Hematopoietic multipotent progenitor cell (in vitro differentiated cells): ENCODE measurements at places on chromosomes 13 and 19.
A peak's percentile ranks its signal among the peaks of the same experiment; 100 is the strongest.

DNA sequence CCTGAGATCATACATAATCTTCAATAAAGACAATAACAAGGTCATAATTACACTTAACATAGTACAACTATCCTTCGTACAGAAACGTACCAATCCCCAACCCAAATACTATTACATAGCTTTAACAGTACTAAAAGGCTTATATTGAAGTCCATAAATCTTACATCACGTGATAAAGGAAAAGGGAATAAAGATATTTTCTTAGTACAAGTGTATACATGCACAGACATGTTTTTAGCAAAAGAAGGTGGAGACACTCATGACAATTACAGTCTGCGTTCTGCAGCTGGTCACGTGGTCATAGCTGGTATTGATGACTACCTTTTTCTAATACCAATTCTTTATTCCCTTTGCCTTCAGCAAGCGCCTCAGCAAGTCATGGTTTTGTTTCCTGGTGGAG is 464.5 kb upstream of the SLITRK5 start:
- DNase-seq = no peak

- no peak for DNase-seq
These were observed 47.9 kb downstream of the ACTN4 start for GRCh38 chr19:38695317-38695683.

DNA sequence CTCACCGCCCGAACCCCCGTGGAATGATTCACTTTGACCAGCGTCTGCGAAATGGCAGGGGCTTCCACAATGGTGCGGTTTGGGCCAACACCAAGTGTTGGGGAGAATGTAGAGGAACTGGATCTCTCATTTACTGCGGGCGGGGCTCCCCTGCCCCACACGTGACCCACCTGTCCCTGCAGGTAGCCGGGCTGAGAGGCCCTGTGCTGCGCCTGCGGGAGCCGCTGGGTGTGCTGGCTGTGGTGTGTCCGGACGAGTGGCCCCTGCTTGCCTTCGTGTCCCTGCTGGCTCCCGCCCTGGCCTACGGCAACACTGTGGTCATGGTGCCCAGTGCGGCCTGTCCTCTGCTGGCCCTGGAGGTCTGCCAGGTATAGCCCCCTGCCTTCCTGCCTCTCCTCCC is 5.8 kb upstream of the FLT3LG start:
- no peak for DNase-seq

- DNase-seq = no peak
These were observed 14.3 kb downstream of the MAP2K2 start for GRCh38 chr19:4109626-4109945.

DNA sequence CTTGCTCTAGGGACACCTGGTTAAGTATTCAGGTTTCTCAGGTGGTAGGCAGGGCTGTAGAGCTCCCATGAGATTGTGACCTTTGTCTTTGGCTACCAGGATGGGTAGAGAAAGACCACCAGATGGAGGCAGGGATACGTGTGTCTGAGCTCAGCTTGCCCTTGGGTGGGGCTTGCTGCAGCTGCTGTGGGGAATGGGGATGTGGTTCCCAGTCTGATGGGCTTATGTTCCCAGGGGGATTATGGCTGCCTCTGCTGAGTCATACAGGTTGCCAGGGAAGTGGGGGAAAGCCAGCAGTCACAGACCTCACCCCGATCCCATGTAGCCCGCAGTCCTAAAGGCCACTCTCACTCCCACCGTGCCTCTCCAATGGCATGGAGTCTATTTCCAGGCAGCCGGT is 659.9 kb upstream of the KLF12 start:
- no peak for DNase-seq

GRCh38 chr13:101218484-101218883 is 197.8 kb downstream of the NALCN start:
- no peak for DNase-seq

- DNase-seq = no peak
These were observed 42.3 kb upstream of the TSHZ3 start for GRCh38 chr19:31391518-31391917.

- no peak for DNase-seq
These were observed 25.9 kb downstream of the ARHGAP35 start for GRCh38 chr19:46886546-46887239.

GRCh38 chr19:6568010-6568526 is 22.9 kb downstream of the CD70 start:
- no peak for DNase-seq

- DNase-seq = no peak
These were observed 574.1 kb downstream of the LMO7 start for GRCh38 chr13:76210262-76210661.

- no peak for DNase-seq
These were observed 292.1 kb downstream of the DNAJC15 start for GRCh38 chr13:43315522-43315921.

DNA sequence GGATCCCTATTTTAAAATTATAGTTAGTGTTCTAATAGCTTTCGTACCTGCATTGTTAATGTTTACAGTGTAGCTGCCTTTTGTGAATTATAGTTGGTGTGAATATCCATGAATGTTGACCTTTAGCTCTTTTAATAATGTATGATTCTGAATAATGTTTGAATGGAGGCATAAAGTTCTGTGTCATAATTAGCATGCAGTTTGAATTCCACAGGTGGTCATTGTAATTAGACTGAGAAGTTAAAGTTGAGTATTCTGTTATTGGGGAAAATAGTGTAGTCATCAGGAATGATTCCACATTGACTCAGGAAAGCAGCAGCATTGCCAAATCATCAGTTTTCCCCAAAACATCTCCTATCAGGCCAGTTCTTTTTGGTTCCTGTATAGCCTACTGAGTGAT is 12.1 kb downstream of the GPR18 start:
- DNase-seq = no peak

DNA sequence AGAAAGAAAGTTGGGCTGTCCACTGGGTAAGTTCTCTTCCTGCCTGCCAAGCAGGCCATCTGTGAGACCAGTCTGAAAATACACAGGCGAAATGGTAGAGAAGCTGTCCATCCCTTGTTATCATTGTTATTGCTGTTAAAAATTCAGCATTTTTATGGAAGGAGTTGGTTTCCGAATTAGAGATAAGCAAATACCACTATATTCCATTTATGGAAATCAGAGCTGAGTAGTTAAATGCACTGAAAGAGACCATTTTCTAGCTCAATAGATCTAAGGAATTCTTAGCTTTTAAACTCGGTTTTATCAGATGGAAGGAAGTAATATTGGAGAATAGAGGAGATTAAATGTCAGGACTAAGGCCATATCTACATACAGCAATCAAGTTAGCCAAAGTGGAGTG is 40.7 kb downstream of the MZT1 start:
- no peak for DNase-seq

DNA sequence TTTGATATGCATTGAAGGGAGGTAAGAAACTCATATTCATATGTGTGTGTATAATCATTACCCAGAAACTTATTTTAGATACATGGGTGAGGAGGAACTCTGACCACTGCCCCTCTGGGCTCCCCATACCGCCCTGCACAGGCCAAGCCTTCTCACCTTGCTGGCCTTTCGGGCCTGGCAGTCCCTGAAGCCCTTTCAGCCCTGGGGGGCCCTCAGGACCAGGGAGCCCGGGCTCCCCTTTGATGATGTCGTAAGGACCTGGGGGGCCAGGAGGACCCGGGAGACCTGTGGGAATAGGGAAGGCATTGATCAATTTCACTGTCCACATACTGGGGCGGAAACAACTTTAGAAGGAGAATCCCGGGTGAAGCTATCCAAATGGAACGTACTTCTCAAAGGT is 142.3 kb downstream of the COL4A1 start:
- DNase-seq = no peak

DNA sequence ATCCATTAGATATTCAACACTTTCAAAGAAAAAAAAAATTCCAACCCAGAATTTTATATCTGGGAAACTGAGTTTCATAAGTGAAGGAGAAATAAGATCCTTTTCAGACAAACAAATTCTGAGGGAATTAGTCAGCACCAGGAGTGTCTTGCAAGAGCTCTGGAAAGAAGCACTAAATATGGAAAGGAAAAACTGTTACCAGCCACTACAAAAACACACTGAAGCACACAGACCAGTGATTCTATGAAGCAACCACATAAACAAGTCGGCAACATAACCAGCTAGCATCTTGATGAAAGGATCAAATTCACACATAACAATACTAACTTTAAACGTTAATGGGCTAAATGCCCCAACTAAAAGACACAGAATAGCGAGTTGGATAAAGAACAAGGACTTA is 368.4 kb upstream of the MIR17HG start:
- no peak for DNase-seq

DNA sequence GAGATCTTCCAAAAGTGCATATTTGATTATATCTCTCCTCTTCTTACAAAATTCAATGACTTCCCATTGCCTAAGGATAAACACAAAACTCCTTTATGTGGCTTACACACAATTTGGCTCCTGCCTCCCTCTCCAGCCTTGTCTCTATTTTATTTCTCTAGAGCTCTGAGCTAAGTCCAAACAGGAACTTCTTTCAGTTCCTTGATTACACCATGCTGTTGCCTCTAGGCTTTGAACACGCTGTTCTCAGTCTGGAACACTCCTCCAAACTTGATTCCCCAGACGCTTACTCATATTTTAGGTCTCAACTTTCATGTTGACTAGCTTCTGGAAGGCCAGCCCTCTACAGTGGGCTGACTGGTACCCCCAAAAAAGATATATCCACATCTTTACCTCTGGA is 258.5 kb downstream of the COG6 start:
- no peak for DNase-seq

- no peak for DNase-seq
These were observed 117.5 kb downstream of the CRYL1 start for GRCh38 chr13:20408181-20408580.

GRCh38 chr13:114110091-114110829 is 22.2 kb downstream of the RASA3 start:
- DNase-seq = peak; percentile 84

DNA sequence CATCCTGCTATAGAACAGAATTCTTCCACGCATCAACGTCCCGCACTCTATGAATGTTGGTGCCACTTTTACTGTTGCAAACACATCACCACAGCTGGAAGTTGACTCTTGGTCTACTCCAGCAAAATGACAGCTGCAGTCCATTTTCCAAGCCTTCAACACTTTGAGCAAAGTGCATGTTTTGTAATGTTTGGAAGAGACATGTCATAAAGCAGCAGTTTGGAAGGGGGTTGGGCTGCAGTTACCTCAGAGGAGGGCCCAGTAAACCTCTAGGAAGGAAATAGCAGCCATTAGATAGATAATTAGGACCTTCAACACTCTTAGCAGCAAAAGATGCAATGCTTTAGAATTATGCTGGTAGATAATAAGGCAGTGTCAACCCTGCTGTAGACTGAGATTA is 323.6 kb downstream of the TDRD3 start:
- no peak for DNase-seq

DNA sequence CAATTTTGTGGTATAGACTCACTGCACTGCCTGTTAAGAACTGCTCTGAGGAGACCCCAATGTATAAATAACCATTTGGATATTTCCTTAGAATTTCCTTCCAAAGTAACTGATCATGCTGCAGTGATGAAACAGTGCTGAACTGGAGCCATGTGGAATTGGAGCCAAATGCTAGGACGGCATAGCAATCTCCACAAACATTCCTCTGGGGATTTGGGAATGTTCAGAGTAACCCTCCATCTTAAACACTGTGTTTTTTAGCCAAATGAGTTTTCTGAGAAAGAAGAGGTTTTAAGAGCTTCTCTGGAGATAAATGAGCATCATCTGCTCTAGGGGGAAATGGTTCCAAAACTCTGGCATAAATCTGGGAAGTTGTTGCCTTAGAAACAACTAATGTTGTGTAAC is 98.2 kb downstream of the OLFM4 start:
- no peak for DNase-seq

- peak; percentile 54 for DNase-seq
These were observed 13.4 kb upstream of the SIGLEC12 start for GRCh38 chr19:51514866-51515481.

DNA sequence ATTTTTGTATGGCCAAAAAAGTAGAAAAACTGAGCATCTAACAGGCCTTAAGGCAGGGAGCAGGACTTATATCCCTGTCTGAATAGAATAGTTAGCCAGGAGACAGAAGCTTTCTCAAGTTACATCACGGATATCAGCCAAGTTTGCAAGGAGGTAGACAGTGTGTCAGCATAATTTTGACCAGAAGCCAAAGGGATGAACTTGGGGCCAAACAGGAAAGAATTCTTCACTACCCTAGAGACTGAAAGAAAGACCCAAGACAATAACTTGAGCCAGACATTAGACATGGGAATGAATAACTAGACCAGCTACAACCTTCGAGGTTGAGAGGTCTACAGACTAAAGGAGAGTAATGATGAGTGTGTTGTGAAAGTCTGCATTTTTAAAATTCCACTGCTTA is 48.1 kb upstream of the PCDH9 start:
- DNase-seq = no peak

DNA sequence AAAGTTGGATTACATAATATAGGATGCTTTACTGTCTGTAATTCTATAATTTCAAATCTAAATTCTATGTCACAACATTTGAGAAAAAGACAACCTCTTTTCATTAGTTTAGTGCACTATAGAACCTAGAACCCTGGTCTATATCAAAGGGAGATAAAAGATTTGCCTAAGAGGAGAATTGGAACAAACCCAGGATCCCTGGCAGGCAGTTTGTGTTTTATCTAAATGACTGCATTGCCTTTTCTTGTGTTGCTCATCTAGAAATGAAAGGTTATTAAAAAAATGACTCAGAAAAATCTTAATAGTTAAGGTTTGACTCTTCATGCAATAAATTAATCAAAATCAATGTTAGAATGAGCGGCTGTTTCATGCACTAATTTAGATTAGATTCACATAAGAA is 96.7 kb downstream of the PCDH9 start:
- DNase-seq = no peak

GRCh38 chr13:91097269-91097668 is 250.2 kb upstream of the MIR17HG start:
- no peak for DNase-seq

- DNase-seq = no peak
These were observed 29.5 kb downstream of the CCDC8 start for GRCh38 chr19:46383846-46384245.

DNA sequence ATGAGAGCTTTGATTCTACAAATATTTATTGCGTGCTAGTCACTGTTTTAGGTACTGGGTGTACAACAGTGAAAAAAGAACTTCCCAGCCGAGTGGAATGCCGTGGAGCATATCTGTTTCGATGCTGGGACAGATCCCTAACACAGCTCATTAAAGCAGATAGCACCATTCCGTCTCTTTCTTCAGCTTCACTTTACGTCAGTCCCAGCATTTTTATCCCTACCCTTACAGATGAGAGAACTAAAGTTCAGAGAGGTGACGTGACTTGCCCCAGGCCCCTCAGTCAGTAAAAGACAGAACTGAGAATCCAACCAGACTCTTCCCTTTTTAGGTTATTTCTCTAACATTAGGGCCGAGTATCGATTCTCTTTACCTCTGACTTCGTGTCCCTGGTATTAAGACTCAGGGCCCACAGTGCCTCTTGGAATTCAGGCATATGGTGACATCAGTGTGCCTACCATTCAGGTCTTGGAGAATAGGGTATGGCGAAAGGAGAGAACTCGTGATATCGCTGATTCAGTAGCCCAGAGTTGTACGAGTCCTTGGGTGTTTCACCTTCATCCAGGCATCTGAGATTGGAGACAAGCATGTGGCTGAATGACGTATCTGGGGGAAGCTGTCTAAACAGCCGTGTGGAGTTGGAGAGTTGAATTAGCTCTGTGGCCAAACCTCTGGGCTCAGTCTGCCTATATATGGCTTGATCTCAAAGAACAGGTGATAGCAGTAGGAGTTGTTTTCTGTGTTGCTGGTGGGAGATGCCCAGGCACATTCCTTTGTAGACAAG is 27.1 kb downstream of the ACTN4 start:
- DNase-seq = no peak

- DNase-seq = no peak
These were observed 306.4 kb downstream of the KLF5 start for GRCh38 chr13:73365252-73365651.
